Islet precursor cell (in vitro differentiated cells): ENCODE measurements at places on chromosomes 2 and 18.

GRCh38 chr18:55732227-55733106 lies 144.5 kb upstream of the TCF4 start:
- no peak for DNase-seq

GRCh38 chr2:173775440-173775839 lies 189.7 kb downstream of the SP3 start:
- no peak for DNase-seq

DNA sequence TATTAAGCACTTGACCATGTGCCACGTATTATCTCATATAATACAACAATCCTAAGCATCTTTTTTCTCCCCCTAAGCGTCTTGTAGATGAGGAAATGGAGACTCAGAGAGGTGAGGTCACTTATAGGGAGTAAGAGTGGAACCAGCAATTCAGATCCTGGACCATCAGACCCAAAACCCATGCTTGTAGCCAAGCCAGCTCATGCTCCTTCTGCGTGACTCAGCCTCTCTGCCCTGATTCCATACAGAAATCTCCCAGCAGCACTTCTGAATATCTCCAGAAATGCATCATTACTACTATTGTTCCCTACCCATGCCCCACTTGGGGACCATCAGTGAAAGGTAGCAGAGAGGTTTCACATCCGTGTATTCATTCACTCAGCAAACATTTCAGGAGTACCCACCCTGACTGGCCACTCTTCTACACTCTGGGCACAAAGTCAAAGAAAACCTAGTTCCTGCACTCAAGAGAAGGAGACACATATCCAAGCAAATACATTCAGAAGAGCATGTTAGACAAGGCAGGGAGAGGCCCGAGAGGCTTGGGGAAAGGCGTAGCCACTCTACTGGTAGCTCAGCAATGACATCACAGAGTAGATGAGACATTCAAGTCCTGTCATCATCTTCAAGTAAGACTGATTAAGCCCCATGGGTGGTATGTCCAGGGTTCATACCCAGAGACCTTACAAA lies 141.9 kb downstream of the MTCL1 start:
- DNase-seq, result peak; percentile 25

DNA sequence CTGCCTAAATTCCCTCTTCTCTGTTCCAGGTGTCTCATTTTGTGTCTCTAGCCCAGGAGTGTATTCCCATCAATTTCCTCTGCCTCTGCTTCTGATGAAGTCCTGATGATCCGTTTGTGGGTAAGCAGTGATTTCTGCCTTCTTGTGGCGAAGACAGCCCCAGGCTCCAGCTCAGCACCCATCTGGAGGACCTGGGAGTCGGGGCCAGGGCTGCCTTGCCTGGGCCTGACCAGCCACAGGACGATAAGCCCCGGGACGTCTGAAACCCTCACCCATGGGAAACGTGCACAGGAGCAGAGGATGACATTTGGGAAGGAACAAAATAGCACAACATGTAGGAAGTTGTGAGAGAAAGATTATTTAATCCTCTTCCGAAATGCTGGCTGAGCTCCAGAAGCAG lies 206.9 kb downstream of the FBXO15 start:
- DNase-seq, result no peak

- no peak for DNase-seq
These were observed 28.3 kb upstream of the STARD7 start for GRCh38 chr2:96236882-96237281.

- DNase-seq, result no peak
These were observed 326.1 kb downstream of the PIK3C3 start for GRCh38 chr18:42281124-42281523.

- no peak for DNase-seq
These were observed 82.4 kb upstream of the HPCAL1 start for GRCh38 chr2:10220045-10220901.

DNA sequence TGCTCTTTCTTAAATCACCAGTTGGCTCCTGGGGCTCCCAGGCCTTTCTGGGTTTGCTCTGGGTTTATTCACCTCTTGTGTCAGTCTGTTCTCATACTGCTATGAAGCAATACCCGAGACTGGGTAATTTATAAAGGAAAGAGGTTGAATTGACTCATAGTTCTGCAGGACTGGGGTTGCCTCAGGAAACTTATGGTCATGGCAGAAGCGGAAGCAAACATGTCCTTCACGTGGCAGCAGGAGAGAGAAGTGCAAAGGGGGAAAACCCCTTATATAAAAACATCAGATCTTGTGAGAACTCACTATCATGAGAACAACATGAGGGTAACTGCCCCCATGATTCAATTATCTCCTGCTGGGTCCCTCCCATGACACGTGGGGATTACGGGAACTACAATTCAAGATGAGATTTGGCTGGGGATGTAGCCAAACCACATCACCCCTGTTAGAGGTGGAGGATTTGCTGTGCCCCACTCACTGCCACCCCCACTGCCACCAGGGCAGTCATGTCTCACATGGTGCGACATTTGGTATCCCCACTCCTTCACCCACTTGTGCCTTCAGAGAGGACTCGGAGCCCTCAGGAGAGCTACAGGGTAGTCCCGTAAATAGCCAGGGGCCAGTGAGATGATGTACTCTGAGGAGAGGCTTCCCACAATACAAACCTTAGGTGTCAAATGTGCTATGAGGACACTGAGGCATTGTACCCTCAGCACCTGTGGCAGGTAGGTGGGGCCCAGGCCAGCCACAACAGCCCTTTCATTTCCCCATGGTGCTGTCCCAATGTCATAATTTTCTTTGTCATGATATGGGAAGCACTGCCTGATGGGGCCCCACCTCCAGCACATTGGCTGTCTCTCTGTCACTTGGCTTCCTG lies 35.7 kb downstream of the CDC42EP3 start:
- no peak for DNase-seq

GRCh38 chr2:208295834-208296233 lies 29.8 kb downstream of the PIKFYVE start:
- no peak for DNase-seq

DNA sequence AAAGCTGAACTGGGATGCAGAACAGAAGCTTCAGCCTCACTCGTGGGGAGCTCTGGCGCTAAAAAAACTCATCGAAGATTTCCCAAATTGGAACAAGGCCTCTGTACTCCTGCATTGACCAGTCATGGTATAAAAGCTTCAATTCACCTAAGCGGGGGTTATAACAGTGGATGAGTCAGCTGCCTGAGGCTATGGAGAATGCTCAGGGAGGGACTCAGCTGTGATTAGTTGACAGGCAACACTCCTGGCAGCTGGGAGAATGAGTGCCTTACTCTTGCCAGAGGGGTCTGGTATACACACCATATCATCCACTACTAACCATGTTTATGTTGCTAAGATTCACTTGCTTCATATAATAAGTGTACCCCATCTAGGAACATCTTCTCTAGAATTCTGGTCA lies 350.6 kb upstream of the VRK2 start:
- peak; percentile 97 for DNase-seq

- no peak for DNase-seq
These were observed 12.6 kb upstream of the NTSR2 start for GRCh38 chr2:11682590-11682915.

GRCh38 chr2:65370387-65371073 lies 61.9 kb downstream of the SPRED2 start:
- no peak for DNase-seq

GRCh38 chr2:178891265-178891958 lies 84.2 kb upstream of the TTN start:
- DNase-seq, result peak; percentile 83

GRCh38 chr18:55657572-55658331 lies 69.8 kb upstream of the TCF4 start:
- DNase-seq, result no peak

DNA sequence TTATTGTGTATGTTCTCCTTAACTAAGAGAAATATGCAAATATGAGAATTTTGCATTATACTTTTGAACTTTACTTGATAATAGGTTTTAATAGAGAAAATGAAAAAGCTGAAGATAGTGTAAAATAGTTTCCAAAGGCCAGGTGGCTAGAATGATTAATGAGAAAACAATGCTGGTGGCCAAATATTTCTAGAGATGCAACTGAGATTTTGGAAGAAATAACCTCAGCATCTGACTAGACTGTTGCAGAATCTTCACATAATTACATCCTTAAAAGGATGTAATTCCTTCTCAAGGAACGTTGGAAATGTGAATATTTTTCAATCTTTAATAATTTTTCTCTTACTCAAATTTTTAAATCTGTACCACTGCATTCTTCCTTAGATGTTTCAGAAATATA lies 434.4 kb downstream of the THSD7B start:
- DNase-seq, result no peak

DNA sequence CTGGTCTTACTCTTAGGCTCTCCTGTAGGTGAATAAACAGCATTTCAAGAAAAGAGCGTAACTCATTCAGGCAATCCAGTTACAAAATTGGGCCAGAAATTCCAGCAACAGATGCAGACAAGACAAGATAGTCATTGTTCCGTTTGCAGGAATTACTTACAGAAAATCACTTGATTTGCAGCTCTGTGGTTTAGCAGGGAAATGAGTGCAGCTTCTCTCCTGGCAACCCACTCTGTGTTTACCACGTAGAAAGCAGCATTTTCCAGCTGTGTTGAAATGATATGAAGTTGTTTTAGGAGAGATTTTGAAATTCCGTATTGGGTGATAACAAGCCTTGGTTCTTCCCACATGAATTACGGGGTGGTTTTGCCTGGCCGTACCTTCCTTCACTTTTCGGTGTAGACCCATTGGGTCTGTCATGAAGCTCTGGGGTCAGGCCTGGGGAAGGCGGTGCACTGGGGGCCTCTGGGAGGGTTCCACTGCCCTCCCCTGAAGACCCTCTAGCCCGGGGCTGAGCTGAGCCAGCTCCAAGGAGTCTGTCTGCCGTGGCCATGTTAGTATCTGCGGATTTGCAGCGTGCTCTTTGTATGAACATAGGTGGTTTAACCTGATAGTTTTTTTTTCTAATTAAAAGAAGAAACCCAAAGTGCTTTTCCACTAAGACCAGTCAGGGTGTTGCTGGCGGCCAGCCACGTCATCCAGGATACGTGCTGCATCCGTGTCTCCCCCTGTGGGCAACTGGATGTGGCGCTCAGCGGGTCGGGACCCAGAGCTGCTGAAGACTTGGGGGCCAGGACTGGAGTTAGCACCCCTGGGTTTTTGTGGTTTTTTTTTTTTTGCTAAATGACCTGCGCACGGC lies 58.9 kb upstream of the KCNG2 start:
- DNase-seq, result no peak

GRCh38 chr2:196217116-196217515 lies 45.7 kb upstream of the STK17B start:
- no peak for DNase-seq

- no peak for DNase-seq
These were observed 21.5 kb downstream of the TCF4 start for GRCh38 chr18:55566456-55566935.

- peak; percentile 84 for DNase-seq
These were observed 239.5 kb downstream of the WDR7 start for GRCh38 chr18:56890632-56891031.

GRCh38 chr2:715854-716560 lies 38.8 kb upstream of the TMEM18 start:
- DNase-seq, result no peak

DNA sequence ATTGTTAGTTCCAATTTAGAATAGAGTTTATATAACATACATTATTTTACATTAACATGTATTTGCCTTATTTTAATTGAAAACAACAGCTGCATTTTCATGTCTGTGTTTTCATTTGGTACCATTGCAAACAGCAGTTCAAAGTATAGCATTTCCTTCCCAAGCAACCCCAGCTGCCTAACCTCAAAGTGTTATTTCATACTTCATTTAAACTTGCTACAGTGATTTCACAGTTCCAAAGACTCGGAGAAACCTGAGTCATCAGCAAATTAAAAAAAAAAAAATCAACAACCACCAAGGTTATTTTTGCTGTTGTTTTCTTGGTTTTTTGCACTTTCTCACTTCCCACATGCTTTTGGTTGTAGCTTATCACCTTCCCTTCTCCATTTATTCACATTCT lies 236.5 kb upstream of the SPHKAP start:
- DNase-seq, result no peak

DNA sequence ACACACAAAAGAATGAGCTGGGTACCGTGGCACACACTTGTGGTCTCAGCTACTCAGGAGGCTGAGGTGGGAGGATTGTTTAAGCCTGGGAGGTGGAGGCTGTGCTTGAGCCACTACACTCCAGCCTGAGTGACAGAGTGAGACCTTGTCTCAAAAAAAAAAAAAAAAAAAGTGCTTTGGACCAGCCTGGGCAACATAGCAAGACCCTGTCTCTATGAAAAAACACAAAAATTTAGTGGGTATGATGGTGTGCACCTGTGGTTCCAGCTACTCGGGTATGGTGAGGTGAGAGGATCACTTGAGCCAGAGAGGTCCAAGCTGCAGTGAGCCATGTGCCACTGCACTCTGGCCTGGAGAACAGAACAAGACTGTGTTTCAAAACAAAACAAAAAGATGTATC lies 10.4 kb downstream of the ZNF512 start:
- no peak for DNase-seq
